ENCODE measurements at places on chromosomes 11 and 22. TPM values are rescaled to one million over a fixed set of nuclear protein-coding genes. Genes with fewer than 3 reads are reported as not detected.

Gene TPH1
- total RNA-seq = not detected

Gene OSM
- not detected for total RNA-seq

Gene PGM2L1
- total RNA-seq = 15.9 TPM

Gene OVOL1
- total RNA-seq = not detected

Gene CCDC81
- total RNA-seq = 1.2 TPM

Gene RFPL3
- not detected for total RNA-seq
